ENCODE measurements at places on chromosomes 2 and 18.

DNA sequence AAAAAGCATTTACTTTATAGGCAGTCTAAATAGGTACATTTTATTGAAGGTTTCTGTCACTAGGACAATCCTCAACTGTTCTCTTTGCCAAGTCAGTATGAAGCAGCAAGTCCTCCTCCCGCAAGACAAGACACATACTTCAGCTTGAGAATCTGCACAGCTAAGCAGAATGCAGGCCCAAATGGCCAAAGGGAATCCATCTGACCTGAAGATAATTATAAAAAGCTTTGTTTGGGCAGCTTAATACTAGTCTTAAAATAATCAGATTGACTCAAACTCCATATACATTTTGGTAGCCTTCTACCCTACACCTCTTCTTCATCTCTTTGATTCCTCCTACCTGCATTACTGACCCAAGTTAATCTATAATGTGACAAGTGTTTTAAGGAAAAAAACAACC is 1.8 kb downstream of the LANCL1 start:
- DNase-seq: no peak

GRCh38 chr2:160703648-160704585 is 210.3 kb upstream of the RBMS1 start:
- no peak for DNase-seq

- DNase-seq: no peak
Observed at GRCh38 chr18:72675394-72675793, 131.3 kb upstream of the CBLN2 start.

DNA sequence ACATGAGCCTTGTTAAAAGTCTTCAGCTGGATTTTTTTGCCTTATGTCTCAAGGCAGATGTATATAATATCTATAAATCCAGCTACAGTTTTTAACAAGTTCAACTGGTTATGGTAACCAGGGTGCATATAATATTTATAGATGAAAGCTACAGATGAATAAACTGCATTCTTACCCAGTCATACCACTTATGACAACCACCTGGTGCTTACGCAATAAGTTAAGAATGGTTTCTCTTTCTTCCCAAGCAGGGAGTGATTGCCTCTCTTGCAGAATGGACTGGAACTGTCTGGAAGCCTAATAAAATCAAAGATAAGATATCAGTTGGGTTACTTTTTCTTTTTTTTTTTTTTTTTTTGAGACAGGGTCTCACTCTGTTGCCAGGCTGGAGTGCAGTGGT is 19.6 kb downstream of the DHX57 start:
- no peak for DNase-seq

GRCh38 chr2:24022324-24022974 is 12.6 kb downstream of the MFSD2B start:
- no peak for DNase-seq

- no peak for DNase-seq
Observed at GRCh38 chr18:23994361-23994902, 20.1 kb upstream of the TTC39C start.

DNA sequence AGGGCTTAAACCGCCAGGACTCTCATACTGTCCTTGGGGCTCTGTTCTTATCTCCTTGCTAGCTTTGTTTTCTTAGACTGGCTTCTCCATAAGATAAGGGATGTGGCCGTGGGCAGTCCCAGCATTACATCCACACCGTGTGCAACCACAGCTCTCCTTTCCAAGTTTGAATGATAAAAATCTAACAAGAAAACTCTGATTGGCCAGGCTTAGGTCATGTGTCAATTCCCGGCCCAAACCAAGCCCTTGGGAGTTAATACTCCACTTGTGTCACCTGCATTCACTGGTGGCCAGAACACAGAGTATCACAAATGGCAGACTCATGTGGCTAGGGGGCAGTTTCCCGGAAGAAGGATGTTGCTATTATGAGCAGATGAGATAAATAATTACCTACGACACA is 43.2 kb upstream of the KDM3A start:
- no peak for DNase-seq

GRCh38 chr2:231308631-231309428 is 86.7 kb upstream of the B3GNT7 start:
- DNase-seq: no peak

DNA sequence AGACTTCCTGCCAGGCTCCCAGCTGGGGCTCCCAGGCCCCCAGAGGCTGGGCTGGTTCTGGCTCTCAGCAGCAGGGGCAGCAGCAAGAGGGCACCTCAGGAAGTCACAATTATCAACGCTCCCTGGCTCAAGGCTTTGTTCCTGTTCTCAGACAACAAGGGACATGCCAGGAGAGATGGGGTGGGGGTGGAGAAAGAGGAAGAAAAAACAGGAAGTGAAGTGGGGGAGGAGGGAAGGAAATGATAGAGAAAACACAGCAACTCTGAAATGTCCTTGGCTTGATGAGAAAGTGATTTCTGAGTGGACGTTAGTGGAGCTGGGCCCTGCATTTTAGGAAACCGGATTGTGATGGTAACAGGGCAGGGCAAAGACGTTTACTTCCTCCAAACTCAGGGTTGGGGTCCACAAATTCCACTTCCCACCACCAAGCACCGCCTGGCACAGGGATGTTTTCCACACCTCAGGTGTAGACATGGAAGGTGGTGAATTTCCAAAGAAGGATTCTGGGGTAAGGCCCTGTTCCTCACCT is 40.4 kb downstream of the CYRIA start:
- DNase-seq: no peak

- no peak for DNase-seq
Observed at GRCh38 chr2:173644146-173644545, 289.5 kb downstream of the CDCA7 start.

DNA sequence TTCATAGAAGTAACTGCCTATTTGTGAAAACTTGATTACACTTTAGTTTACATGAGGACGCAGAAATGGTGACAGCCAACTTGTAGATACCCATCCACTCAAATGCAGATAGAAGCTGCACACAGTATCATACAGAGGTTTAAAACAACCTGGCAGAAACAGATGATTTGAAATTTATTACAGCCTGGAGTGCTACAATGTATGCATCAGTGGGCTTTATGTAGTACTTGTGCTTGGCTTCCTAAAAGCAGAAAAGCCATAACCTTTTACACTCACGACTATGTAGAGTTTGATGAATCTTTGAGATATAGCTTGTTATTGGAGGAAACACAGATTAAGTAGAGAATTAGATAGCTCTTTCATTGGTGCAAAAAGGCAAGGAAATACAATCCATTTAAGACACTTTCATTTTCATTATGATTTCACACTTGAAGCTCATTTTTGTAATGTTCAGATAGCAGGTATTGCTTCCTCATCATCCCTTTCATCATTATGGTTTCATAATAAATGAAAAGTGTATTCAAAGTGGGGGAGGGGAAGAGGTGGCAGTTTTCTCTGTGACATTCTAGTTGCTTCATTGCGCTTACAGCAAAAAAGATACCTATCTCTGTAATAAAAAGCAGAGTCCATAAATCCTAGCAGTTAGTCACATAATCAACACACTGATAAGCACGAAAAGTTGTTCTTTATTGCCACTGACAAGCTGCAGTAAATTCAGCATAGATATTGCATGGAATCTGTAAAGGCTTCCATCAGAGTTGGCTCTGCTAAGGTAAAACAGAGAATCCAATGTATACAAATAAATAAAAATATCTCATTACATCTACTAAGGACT is 789.8 kb upstream of the FSHR start:
- no peak for DNase-seq

DNA sequence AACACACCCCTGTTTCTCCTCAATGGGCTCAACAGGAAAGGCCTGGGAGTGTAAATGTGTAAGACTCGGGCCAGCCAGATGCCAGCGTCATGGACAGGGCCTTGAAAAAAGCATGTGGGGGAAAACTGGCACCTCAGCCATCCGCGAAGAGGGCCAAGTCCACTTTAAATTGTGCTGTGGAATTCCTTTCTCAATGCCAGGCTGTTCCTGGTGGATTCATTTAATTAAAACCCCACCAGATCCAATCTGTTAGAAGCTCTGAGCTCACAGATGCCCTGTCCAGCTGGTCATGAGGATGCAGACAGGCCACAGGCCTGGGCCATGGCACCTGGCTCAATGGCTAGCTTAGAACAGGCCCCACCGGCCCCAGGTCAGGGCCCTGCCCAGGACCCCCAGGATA is 24.8 kb downstream of the KCNK3 start:
- no peak for DNase-seq

- no peak for DNase-seq
Observed at GRCh38 chr2:34806396-34806795, 1207.3 kb upstream of the FAM98A start.

GRCh38 chr2:48943436-48943835 is 187.9 kb upstream of the LHCGR start:
- DNase-seq: no peak

GRCh38 chr18:50981381-50981780 is 13.5 kb downstream of the ELAC1 start:
- DNase-seq: no peak

GRCh38 chr2:23605236-23605635 is 220.3 kb downstream of the KLHL29 start:
- DNase-seq: no peak

- no peak for DNase-seq
Observed at GRCh38 chr18:12692206-12692605, 10.3 kb downstream of the CEP76 start.

Data from stimulated activated CD8-positive, alpha-beta memory T cell treated with anti-CD3 and anti-CD28 coated beads, Interleukin-12 subunit alpha, Interleukin-12 subunit beta, amount 100 ng/mL, for 1 hour (primary cell).